ENCODE measurements at places on chromosomes 16 and 17.

GRCh38 chr17:82536512-82537201, 17.1 kb downstream of the FOXK2 start:
- DNase-seq, result no peak

GRCh38 chr16:83137326-83137781, 510.6 kb downstream of the CDH13 start:
- DNase-seq, result no peak

GRCh38 chr17:17172990-17173389, 33.1 kb downstream of the PLD6 start:
- no peak for DNase-seq

DNA sequence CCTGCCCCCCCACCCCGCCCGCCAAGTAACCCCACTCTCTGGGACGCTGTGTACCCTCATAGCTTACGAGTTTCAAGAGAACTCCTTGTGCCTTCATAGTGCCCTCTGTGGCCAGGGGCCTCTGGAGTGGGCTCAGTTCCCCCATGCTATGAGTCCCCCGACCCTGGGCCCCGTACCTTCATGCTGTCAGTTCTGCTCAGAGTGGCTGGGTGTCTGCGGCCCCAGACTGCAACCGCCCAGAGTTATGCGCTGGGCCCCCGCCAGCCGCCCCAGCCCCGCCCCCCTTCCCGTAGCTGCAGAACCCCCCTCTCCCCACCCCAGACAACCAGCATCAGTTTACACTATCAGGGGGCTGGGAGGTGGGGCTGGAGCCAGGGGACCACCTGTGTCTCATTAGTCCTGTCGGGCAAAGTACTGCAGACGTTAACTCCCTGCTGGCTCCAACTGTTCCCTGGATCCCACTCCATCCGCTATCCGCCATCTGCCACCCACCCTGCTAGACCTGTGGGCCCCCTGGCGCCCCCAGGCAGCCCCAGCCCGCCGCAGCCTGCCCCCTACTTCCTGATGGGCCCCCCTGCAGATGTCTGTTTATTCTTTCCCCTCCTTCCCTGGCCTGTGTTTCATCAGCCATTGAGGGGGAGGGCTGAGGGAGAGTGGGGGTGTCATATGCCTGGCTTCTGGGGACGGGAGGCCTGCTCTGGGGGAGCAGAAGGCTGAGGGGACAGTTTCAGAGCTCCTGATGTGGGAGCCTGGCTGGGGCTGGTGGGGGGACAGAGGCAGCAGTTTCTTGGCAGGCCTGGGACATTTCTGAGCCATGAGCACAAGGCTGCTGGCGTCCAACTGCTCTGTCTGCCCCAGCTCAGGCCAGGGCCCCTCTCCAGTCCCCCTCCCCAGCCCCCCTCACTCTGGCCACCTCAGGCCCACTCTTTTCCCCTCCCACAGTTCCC, at the start of gene MFAP4:
TSS of gene MFAP4 (minus strand) at position 217 of the 947 bp plus-strand sequence. CDS start at position 182, 35 bp downstream.
- DNase-seq, result no peak

- DNase-seq, result no peak
Measured at GRCh38 chr16:7231762-7232161, 100.9 kb upstream of the RBFOX1 start.

- no peak for DNase-seq
Measured at GRCh38 chr17:9427465-9428315, 147.9 kb downstream of the STX8 start.

GRCh38 chr17:49574945-49575678, 559 bp upstream of the NXPH3 start:
- no peak for DNase-seq

- no peak for DNase-seq
Measured at GRCh38 chr17:9389111-9389527, 186.5 kb downstream of the STX8 start.

GRCh38 chr16:50668368-50669008, 12.6 kb downstream of the SNX20 start:
- no peak for DNase-seq

DNA sequence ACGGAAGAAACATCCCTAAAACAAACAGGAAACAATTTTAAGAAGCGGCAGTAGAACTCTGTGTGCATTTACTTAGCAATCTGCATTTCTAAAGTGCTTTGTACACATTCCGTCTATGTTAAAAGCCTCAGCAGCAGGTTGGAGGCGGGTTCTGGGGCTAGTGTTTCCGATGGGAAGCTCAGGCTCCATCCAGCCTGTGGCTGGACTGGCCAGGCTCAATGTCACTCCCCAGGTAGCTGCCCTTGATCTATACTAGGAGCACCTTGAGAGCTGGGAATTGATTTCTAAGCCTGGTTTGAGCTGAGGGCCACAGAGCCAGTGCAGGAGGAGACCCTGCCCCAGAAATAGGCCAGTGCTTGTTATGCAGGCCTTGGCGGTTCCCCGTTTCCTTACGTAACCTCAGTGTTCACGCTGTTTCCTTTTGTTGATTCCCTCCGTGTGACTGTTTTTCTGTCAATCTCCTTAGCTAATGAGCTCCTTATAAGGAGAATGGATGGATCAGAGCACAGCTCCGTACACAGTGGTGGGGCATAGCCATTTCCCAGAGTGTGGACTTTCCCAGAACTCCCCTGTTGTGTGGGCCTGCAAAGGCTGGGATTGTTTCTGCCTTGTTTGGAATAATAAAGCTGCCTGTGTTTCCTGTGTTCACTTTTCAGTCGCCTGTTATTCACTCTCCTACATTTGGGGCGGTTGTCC, 21.4 kb downstream of the ADORA2B start:
- DNase-seq, result no peak

DNA sequence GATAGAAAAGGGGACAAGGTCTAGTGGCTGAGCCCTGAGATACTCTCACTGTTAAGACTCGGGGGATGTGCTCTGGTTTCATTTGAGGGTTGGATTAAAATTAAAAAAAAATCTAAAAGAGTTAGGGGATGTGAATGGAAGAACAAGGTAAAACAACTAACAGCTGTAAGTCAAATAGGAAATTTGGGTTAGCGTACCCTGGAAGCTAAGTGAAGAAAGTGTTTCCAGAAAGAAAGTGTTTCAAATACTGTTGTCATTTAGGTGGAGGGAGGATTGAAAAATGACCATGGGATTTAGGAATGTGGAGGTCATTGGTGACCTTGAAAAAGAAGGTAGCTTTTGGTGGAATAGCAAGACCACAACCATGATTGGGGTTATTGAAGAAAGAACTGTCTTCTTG, 37.7 kb downstream of the PPM1D start:
- DNase-seq, result no peak

- DNase-seq, result no peak
Measured at GRCh38 chr17:10447026-10447931, 22.1 kb downstream of the MYH4 start.

DNA sequence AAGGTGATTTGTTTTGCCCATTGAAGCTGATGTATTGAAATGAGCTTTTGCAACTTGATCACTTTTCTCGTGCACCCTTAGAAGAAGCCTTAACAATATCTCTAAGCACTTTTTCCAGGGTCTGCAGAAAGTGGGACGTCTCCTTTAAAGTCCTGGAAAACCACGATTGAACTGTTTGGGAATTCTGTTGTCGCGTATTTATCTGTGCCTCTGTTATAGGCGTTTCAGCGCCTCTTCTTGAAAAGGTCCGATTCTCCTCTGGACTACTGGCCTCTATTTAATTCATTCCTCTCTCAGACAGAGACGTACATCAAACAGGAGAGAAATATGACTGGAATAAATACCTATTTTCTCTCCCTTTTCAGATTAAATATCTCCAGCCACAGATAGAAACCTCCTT, 262.4 kb upstream of the PSMD7 start:
- no peak for DNase-seq

GRCh38 chr17:21460358-21460757, 84.2 kb downstream of the KCNJ12 start:
- DNase-seq, result no peak

- DNase-seq, result no peak
Measured at GRCh38 chr16:87017371-87018012, 299.7 kb downstream of the C16orf95 start.

DNA sequence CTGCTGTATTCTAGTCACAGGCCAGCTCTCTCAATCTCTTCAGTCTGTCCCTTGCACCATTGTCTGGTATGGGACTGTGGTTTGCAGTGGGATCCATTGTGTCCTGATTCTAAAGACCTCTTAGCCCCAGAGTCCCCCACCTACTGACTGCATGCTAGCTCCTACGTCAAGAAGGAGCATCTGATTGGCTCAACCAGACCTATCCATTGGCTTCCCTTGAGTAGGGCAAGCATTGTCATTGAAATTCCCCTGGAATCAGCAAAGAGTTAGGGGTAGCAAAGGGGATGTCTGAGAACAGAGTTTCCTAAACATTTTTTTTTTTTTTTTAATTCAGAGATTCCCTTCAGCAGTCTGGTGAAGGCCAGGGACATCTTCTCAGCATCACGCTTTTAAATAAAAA, 175.3 kb upstream of the MPHOSPH6 start:
- no peak for DNase-seq

GRCh38 chr16:9097266-9098219, 6.1 kb downstream of the HAPSTR1 start:
- DNase-seq, result no peak

DNA sequence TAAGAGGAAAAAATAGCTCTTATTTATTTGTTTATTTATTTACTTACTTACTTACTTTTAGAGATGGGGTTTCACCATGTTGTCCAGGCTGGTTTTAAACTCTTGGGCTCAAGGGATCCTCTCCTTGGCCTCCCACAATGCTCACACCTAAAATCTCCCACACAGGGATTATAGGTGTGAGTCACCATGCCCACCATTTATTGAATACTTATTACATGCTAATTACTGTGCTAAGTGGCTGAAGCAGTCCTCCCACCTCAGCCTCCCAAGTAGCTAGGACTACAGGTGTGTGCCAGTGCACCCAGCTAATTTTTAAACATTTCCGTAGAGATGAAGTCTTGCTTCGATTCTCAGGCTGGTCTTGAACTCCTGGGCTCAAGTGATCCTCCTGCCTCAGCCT, 11.0 kb upstream of the ITGB3 start:
- no peak for DNase-seq

DNA sequence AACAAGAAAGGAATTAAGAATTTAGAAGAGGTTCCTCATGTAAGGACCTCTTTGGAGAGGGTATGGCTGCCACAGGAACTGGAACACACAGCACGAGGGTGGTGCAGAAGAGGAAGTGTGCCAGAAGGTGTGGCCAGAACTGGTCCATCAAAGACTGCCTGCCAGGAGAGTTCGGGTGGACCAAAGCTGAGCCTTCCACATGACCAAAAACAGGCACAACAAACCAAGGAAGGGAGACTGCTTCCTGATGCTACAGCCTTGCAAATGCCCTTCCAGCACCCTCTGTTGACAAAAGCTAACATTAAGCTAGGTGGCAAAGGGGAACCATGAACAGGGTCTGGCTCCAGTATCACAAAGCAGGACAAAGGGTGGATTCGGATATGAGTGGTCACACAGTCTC, 125.8 kb upstream of the TMEM97 start:
- no peak for DNase-seq

- no peak for DNase-seq
Measured at GRCh38 chr17:75895370-75896155, 1.2 kb downstream of the TRIM65 start.

GRCh38 chr17:29840884-29841283, 89.1 kb downstream of the SSH2 start:
- DNase-seq, result no peak

GRCh38 chr17:38512473-38513058, 84.3 kb downstream of the ARHGAP23 start:
- DNase-seq, result no peak

DNA sequence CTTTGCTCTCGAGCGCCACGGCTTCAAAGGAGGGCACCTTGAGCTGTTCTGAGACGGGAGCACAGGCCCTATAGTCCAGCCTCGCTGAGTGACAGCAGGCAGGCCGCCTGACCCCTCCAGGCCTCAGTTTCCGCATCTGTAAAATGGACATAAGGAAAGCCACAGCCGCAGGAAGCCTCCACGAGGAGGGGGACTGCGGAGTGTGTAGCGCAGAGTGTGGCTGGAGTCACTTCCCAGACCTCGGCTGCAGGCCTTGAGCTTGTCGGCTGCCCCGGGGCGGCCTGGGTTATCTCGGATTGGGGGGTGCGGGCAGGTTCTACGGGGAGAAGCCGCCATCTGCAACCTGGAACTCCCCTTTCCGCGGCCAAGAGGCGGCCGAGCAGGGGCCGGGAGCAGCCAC, 40.8 kb downstream of the ZFPM1 start:
- no peak for DNase-seq

- no peak for DNase-seq
Measured at GRCh38 chr16:85635545-85636140, 22.5 kb downstream of the GSE1 start.

GRCh38 chr17:38559051-38559879, 46.5 kb downstream of the SRCIN1 start:
- DNase-seq, result peak; percentile 87

- DNase-seq, result no peak
Measured at GRCh38 chr16:75244844-75245758, 6.3 kb downstream of the BCAR1 start.

- DNase-seq, result no peak
Measured at GRCh38 chr17:917391-917811, 62.2 kb downstream of the NXN start.

DNA sequence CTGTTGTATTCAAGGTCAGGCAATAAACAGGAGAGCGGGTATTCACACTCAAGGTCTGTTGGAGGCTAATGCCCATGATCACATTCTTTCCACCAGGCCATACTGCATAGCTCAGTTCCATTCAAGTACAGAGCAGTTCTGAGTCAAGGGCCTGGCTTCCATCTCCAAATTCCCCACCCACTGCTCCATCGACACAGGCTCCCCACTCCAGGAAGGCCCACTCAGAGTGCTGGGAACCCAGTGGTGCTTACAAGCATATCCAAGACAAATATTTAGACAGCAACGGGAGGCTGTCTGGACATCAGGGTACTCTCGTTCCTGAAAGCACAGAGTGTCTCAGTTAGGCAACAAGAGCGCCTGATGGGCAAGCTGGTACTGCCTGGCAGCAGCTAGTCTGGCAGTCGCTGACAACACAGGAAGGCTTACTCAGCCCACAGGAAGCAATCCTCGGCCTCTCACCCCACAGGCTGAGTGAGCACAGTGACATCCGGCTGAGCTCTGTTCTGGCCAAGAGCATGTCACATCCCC, 40.9 kb downstream of the RFFL start:
- peak; percentile 45 for DNase-seq

DNA sequence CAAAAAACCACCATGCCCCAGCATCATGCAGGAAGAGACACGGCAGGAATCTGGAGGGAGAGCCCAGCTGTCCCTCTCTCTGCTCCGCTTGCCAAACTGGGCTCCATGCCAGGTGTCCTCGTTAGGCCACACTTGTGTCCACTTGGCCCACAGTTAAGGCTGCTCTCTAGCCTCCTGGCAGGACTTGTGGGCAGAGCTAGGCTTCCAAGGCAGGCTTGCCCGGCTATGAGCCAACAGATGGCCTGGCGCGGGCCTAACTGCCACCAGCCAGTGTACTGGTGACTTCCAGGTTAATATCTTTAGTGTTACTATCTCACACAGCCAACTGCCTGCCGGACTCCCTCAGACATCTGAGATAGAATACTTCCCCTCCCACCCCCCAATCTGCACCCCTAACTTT, 10.6 kb downstream of the ATP6V0D1 start:
- DNase-seq, result no peak

GRCh38 chr16:23491490-23492391, 18.6 kb downstream of the GGA2 start:
- DNase-seq, result no peak
